Ascending aorta (tissue), 2 donors: ENCODE measurements at places on chromosomes 12 and 14. TPM values are rescaled to one million over a fixed set of nuclear protein-coding genes. Genes with fewer than 3 reads are reported as not detected.
A peak's percentile ranks its signal among the peaks of the same experiment; 100 is the strongest.

- peak; percentile 90 for DNase-seq
These were observed 835 bp downstream of the VEZT start for GRCh38 chr12:95218150-95219133.

GRCh38 chr14:95196268-95196667 lies 38.9 kb upstream of the DICER1 start:
- DNase-seq, result no peak

- no peak for DNase-seq
These were observed 56.2 kb upstream of the NID2 start for GRCh38 chr14:52124791-52125684.

DNA sequence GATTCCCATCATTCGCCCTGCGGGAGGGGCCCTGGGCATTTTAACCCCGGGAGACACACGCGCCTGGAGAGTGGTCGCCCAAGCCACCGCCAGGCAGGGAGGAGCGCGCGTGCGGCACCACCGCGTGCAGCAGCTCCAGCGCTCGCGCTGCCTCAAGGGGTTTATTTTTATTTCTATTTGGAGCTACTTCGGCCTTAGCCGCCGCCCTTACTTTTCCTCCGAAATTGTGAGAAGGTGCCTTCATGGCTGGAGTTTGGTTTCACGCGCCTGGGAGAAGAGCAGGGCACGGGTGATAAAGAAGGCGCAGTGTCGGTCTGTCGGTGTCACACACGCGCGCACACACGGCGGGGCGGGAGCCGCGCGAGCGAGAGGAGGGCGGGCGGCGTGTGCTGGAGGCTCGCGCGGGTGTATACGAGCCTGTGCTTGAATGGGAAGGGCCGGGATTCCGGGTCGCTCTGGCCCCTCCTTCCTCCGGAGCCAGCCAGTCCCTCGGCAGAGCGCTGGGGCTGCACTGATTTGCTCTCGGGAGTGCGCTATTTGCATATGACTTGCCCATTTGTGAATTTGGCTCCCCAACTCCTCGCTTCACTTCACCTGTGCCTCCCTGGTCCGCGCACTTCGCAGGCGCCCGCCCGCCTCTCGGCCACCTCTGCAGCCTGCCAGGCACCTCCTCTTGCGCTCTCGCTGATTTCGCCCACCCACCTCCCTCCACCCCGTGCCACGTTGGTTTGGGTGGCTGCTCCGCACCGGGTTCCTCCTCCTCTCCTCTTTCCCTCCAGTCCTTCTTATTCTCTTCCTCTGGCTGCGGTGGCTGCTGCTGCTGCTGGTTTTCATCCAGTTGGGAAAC lies 932.3 kb downstream of the DIO2 start:
- DNase-seq, result peak; percentile 39

DNA sequence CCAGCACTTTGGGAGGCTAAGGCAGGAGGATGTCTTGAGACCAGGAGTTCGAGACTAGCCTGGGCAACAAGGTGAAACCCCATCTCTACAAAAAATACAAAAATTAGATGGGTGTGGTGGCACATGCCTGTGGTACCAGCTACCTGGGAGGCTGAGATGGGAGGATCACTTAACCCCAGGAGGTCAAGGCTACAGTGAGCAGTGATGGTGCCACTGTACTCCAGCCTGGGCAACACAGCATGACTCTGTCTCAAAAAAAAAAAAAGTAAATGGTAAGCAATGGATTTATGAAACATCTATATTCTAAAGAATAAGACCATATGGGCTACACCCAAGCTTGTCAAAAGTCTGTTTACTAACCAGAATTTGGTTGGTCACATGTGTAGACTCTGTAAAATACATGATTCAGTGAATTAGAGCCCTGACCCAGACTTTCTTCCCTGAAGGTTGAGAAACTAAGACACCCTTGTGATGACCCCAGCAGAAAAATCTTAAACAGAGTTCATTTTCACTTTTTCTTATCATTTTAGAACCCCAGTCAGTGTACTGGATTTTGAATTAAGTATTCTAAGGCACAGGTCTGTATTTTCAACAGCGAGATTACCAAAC lies 12.1 kb downstream of the FGD6 start:
- DNase-seq, result no peak

The ACOT4 gene
- 1.9 TPM for total RNA-seq

DNA sequence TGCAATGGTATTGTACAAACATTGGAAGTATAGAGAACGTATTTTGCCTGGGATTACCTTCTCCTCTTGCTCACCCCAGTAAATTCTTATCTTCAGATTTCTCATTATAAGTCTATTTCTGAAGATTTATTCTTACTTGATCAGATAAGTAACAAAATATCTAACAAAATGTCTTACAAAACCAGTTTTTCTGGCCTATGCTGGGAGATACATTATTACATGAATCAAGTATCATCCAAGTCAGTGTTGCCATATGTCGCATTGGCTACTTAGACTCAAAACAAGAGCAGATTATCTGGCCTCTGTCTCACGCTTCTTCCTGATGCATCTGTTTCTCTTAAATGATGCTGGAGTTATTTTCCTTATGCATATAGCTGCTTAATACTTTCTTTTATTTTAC lies 408.5 kb downstream of the CCER1 start:
- DNase-seq, result no peak
